ENCODE measurements at places on chromosomes 3 and 15.

GRCh38 chr3:123347205-123347604 is 101.7 kb downstream of the ADCY5 start:
- DNase-seq = no peak

GRCh38 chr3:150454085-150454484 is 46.0 kb downstream of the TSC22D2 start:
- no peak for DNase-seq

DNA sequence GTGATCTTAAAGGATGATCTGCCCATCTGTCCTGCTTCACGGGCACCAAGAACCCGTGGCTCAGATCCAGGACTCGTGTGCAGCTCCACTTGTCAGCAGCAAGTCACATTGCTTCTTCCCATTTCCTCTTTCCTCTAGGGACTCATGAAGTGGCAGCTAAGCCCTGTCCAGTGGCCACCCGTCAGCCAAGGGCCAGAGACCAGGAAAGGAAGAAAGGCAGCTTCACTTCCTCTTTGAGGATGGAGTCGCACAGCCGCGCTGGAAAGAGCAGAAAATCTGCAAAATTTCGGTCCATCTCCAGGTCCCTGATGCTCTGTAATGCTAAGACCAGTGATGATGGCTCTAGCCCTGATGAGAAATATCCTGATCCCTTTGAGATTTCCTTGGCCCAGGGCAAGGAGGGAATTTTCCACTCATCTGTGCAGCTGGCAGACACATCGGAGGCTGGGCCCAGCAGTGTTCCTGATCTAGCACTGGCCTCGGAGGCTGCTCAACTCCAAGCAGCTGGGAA is 28.5 kb downstream of the IL16 start:
- no peak for DNase-seq

DNA sequence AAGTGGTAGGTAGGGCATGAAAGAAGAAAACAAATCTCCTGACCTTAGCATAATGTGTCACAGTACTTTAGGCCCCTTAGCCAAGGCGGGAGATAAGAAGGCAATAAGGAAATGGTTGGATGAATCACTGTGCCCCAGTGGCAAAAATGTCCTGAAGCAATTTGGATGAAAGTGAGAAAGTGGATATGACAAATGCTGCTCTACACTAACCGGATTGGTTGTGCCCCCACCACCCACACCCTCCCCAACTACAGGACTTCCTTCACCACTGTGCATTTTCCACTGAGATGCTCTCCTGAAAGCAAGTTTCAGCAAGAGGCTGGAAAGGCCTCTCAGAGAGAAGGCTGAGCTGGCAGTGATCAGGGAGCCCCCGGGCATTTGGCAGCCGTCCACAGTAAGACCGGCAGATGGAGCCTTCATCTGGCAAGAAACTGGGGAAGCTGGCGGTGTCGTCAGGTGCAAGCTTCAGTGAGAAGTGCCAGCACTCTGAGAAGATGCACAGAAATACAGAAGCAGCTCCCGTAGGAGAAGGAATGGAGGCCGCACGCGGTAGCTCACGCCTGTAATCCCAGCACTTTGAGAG is 63.8 kb downstream of the ATP1B3 start:
- peak; percentile 90 for DNase-seq

- DNase-seq = no peak
Measured at GRCh38 chr3:117068301-117068700, 358.7 kb downstream of the TUSC7 start.

DNA sequence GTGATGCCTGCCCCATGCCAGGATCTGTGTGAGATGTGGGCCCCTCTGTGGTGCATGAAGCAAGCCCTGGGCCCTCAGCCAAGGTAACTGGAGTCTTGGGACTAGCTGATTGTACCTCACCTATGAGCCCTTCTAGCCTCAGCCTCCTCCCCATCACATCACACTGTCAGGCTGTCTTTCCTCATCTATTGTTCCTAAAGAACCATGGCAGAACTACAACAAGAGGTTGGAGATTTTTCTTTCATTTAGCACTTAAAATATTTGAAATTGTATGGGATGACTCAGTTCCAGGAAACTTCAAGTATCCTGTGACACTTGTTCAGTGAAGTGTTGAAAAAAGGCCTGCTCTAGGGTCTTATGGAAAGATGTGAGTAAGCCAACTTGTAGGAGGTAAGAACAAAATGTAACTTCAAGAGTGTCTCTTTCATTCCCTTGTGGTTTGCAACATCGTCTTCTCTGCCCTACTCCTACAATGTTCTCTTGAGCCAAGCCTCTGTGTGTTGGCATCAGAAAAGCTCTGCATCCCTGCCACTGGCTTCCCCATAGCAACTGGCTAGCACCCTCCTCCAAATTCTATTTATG is 58.7 kb upstream of the TIPARP start:
- DNase-seq = no peak

DNA sequence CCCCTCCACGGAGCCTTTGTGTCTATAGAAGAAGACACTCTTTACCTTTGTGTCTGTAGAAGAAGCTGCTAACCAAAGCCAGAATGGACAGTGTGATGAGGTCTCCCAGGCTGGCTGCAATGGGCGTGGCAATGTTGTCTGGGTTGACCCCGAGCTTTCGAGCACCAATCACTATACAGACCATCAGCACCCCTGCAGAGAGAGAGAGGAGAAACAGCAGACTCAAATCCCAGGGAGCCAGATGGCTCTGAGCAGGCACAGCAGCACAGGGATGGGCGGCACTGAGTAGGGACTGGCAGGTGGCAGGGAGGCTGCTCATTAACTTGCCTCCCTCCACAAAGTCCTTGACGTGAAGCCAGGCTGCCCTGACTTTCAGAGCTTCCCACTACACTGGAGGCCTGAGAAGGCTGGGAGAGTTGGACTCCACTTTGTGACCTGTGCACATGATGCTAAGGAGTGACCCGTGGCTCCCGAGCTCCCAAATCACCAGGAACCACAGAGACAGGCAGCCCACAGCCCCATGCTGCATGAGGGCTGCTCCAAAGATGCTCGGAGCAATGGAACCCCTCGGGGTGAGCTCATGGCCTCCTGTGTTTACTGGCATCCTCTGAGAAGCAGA is 53.9 kb downstream of the ROPN1B start:
- DNase-seq = no peak

DNA sequence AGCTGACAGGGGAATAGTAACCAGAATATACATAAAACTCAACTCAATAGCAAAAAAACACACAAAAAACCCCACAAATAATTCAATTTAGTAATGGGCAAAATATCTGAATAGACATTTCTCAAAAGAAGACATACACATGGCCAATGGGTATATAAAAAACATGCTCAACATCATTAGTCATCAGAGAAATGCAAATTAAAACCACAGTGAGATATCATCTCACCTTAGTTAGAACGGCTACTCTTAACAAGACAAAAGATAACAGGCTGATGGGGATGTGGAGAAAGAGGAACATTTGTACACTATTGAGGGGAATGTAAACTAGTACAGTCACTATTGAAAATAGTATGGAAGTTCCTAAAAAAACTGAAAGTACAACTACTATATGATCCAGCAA is 678.6 kb downstream of the MECOM start:
- DNase-seq = no peak

- no peak for DNase-seq
Measured at GRCh38 chr3:124599147-124599765, 131.0 kb upstream of the UMPS start.

- no peak for DNase-seq
Measured at GRCh38 chr15:60072826-60073465, 68.8 kb downstream of the FOXB1 start.

DNA sequence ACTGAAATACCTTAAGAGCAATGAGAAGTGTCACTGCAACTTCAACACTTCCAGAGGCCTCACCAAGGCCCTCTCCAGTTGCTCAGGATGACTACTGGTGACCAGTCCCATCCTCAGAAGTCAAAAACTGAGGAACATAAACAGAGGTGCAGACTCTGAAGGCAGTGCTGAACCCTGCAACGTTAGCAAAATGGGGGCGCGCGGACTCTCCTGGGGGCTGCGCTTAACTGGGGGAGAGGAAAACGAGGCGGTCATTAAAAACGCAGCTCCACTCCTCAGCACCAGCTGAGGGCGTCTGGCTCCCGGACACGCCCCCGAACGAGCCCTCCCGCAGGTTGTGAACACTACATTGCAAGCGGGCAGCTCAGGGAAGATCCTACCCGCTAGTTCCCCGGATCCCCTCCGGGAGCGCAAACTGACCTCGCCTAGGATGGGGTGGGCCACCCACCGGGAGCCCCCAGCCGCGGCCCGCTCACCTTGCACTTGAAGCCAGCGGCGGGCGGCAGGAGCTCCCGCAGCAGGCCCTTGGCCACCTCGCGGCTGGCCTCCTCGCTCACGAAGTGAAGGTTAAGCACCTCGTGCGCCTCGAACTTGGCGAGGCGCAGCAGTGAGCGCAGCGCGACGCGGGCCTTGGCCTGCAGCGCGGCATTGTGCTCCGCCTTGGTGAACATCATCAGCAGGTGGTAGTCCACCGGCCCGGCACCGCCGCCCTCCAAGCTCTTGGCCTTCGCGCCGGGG is 711 bp downstream of the XXYLT1 start:
- DNase-seq = no peak

GRCh38 chr15:89114990-89115389 is 26.7 kb downstream of the ABHD2 start:
- DNase-seq = no peak
